ENCODE measurements at places on chromosomes 4 and X. TPM values are rescaled to one million over a fixed set of nuclear protein-coding genes. Genes with fewer than 3 reads are reported as not detected.

Gene TMEM154
- 10.2 TPM for total RNA-seq

Gene XK
- 0.39 TPM for total RNA-seq

Gene P2RY4
- total RNA-seq, result 0.43 TPM

Gene SYTL5
- total RNA-seq, result 0.39 TPM

Gene MAGEA3
- not detected for total RNA-seq

Gene XPNPEP2
- total RNA-seq, result 5.1 TPM

Gene PPP1R3F
- total RNA-seq, result 12.6 TPM

Gene ARMCX1
- 56.1 TPM for total RNA-seq

Gene MRPS18C
- total RNA-seq, result 19.8 TPM

Gene TMPRSS11F
- total RNA-seq, result 0.76 TPM
